Neural crest cell (in vitro differentiated cells): ENCODE measurements at places on chromosomes 2 and 18.

DNA sequence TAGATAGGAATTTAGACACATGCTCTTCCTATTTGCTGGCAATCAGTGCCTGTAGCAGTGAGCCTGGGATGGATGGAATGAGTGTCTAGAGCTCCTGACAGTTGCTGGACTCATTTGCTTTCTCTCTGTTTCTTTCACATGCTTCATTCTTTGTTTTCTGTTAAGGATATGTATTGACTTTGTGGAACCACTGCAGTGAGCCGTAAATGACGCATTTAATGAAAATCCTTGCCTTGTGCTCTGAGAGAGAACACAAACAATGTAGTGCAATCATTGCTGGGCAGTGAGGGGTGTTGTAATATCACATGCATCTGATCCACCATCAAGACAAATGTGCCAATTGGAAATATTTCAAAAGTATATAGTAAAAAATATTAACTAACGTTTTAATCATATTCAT is 25.2 kb upstream of the CDH20 start:
- DNase-seq: no peak
- H3K4me1 ChIP-seq: no peaks in the 10 kb centered on the region

DNA sequence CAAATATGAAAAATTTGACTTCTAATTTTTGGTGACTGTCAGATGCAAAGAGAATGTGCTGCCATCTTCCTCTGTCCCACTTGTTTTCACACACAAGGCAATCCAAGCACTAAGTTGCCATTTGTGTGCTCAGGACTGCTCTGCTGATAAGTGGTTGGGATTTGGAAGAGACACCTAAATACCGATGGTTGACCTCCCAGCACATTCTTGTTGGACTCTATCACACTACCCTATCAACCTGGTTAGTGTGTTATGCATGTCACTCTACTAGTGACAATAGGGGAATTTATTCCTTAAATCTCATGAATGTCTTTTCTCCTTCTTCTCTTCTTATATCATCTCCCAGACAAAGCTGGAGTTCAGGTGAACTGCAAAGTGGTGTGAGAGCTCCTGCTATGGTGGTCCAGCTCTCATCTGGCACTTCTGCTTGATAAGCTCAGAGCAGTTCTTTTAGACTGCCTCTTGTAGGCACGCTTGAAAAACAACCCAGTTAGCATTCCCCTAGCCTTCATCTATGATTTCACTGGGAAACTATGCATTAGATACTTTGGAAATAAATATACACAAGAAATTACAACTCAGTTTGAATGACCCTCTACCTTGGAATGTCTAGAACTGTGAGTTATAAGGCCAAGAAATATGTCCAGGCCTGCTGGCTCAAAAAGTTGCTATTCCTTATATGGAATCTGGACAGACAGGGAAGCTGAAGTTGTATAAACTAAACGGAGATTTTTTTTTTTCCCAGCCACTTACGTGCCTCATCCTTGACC is 404.8 kb downstream of the MEIS1 start:
- DNase-seq: no peak
- H3K4me1 ChIP-seq: no peaks in the 10 kb centered on the region
- H3K27ac ChIP-seq: no peak overlapping the region

DNA sequence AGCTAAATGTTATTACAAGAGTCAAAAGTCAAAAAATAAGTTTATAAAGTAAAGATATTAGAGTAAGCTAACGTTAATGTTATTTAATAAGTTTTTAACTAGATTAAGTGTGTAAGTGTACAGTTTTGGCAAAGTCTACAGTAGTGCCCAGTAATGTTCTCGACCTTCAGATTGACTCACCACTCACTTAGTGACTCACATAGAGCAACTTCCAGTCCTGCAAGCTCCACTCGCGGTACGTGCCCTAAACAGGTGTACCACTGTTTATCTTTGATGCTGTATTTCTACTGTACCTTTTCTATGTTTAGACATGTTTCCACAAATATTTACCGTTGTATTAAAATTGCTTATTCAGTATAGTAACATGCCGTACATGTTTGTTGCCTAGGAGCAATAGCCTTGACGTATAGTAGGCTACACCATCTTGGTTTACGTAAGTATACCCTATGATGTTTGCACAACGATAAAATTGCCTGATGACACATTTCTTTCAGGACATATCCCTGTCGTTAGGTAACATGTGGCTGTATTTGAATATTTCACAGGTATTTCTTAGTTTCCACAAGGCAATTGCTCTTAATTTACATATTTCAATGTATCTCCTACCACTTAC is 1641.9 kb upstream of the PIK3C3 start:
- H3K27me3 ChIP-seq: no peaks in the 10 kb centered on the region
- no peak for DNase-seq
- H3K4me1 ChIP-seq: peaks cover 4% of the 10 kb centered on the region
- no peak overlapping the region for H3K4me3 ChIP-seq
- no peak overlapping the region for H3K27ac ChIP-seq

DNA sequence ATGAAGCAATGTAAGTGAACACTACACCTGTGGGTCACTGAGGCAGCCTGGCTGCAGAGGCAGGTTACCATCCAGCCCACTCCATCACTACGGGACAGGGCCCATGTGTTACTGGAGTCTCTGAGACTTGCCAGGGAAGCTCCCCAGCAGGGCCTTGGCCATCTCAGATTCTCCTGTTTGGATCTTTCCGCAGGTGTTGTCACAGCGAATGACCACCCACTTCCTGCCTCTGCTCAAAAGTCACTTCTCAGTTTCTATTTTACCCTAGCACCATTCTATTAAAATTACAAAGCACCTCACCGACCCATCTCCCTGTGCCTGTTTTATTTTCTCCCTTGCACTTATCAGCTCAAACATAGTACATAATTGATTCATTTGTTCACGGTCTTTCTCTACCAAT is 34.5 kb upstream of the L3MBTL4 start:
- H3K4me3 ChIP-seq: no peak overlapping the region
- no peaks in the 10 kb centered on the region for H3K4me1 ChIP-seq
- no peak overlapping the region for H3K27ac ChIP-seq
- no peaks in the 10 kb centered on the region for H3K36me3 ChIP-seq
- DNase-seq: no peak

GRCh38 chr2:66748939-66749338 is 314.0 kb downstream of the MEIS1 start:
- H3K4me1 ChIP-seq: no peaks in the 10 kb centered on the region
- no peak for DNase-seq
- no peak overlapping the region for H3K27ac ChIP-seq
- no peak overlapping the region for H3K4me3 ChIP-seq

- H3K4me3 ChIP-seq: no peak overlapping the region
- no peak overlapping the region for H3K27ac ChIP-seq
- no peaks in the 10 kb centered on the region for H3K27me3 ChIP-seq
- DNase-seq: no peak
- peaks cover 5% of the 10 kb centered on the region for H3K4me1 ChIP-seq
- no peaks in the 10 kb centered on the region for H3K36me3 ChIP-seq
Observed at GRCh38 chr2:205814039-205814364, 131.7 kb downstream of the NRP2 start.

GRCh38 chr18:79772865-79773696 is 24.7 kb upstream of the KCNG2 start:
- no peak for DNase-seq
- no peak overlapping the region for H3K4me3 ChIP-seq

DNA sequence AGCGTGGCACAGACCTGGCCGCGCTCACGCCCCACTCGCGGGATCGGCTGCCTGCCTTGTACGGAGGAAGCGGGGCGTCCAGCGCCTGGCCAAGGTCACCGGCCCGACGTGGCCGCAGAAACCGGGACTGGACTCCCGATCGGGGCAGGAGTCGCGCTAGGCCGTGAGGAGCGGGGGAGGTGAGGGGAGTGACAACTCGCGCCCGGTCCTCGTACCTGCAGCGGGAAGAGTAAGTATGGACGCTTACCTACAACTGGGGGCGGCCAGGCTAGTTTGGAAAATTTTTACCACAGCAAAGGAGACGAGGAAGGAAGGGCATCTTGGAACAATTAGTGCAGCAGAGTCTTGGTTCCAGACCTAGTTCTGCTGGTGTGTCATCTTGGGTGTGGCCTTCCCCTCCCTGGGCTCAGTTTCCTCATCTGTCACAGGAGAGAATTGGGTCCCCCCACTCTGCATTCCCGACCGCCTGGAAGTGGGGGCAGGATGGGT is 693 bp downstream of the UBE2F start:
- H3K4me3 ChIP-seq: peak overlapping the region; percentile 88
- H3K27me3 ChIP-seq: peaks cover 3% of the 10 kb centered on the region
- peaks cover 26% of the 10 kb centered on the region for H3K4me1 ChIP-seq
- H3K27ac ChIP-seq: peak overlapping the region; percentile 80
- peak; percentile 8 for DNase-seq

- no peak overlapping the region for H3K4me3 ChIP-seq
- H3K4me1 ChIP-seq: peaks cover 4% of the 10 kb centered on the region
- H3K36me3 ChIP-seq: no peaks in the 10 kb centered on the region
- no peak overlapping the region for H3K27ac ChIP-seq
Observed at GRCh38 chr2:56287508-56287907, 103.7 kb downstream of the CCDC85A start.

GRCh38 chr2:215554689-215555498 is 119.0 kb upstream of the FN1 start:
- H3K4me3 ChIP-seq: no peak overlapping the region
- no peaks in the 10 kb centered on the region for H3K36me3 ChIP-seq
- H3K27ac ChIP-seq: no peak overlapping the region
- DNase-seq: no peak

DNA sequence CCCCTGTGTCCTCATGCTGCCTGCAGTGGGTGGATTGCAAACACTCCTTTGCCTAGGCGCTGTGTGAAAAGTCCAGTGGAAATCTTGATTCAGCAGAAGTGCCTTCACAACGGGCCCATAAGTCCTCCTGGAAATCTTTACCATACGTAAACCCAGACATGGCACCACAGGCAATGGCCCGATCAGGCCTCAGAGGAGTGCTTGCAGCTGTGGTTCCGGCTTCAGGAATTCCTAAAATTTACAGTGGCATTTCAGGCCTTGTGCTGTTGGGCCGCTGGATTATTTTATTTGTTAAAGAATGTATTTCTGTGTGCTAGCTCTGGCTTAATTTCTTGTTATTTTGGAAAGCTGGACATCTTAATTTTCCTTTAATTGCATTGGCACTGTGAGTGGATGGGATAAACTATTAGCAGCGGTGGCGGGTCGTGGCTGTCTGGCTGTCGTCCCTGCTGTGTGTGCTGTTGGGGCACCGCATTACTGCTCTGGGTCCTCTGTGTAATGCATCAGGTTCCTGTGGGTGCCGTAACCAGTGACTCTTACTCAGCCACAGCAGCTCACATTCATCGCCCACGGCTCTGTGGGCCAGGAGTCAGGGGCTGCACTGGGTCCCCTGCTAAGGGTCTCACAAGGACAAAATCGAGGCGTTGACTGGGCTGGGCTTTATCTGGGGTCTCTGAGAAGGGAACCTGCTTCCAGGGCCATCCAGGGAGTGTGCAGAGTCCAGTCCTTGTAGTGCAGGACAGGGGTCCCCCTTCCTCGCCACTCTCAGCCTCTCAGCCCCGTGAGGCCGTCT is 73.1 kb downstream of the RTP5 start:
- H3K36me3 ChIP-seq: peaks cover 6% of the 10 kb centered on the region
- peaks cover 24% of the 10 kb centered on the region for H3K27me3 ChIP-seq
- H3K4me3 ChIP-seq: no peak overlapping the region
- H3K4me1 ChIP-seq: peaks cover 14% of the 10 kb centered on the region

DNA sequence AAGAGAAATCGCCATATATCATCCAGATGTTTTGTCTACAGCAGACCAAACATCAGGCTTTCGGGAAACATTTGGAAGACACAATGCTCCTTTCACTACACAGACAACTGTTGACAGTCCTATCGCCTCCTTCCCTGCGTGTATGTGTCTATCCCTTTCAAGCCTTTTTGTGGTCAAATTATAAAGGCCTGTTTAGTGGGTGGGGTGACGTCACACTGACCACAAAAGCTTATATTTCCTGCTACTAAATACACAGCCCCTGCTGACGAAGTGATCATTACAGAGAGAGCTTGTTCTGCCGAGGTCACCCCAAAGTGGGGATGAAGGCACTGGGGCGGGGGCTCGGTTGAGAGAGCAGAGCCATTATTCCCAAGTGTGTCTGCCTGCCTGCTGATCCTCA is 302.7 kb upstream of the TNP1 start:
- DNase-seq: peak; percentile 54
- peak overlapping the region; percentile 98 for H3K27ac ChIP-seq
- peaks cover 55% of the 10 kb centered on the region for H3K4me1 ChIP-seq
- no peaks in the 10 kb centered on the region for H3K27me3 ChIP-seq
- H3K4me3 ChIP-seq: peak overlapping the region; percentile 77

- DNase-seq: no peak
- no peak overlapping the region for H3K4me3 ChIP-seq
- no peaks in the 10 kb centered on the region for H3K36me3 ChIP-seq
- no peaks in the 10 kb centered on the region for H3K27me3 ChIP-seq
Observed at GRCh38 chr18:23912356-23912755, 102.2 kb upstream of the TTC39C start.

DNA sequence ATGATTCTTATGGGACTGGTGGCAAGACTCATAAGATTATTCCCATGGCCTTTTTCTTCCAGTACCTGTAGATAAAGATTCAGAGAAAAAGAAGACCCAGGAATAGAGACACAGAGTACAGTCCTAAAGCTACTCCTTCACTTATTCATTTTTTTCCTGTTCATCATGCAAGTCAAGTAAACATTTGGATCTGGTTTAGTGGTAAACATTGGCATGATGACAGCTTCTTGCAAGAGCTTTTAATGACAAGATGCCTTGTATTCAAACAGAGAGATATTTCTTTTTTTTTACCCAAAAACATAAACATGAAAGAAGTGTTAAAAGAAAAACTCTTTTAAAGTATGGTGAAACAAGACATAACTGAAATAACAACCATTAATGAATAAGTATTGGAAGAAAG is 20.2 kb downstream of the CXCR2 start:
- peaks cover 30% of the 10 kb centered on the region for H3K27me3 ChIP-seq
- no peak for DNase-seq

GRCh38 chr2:219149667-219150066 is 10.9 kb downstream of the NHEJ1 start:
- DNase-seq: no peak
- peaks cover 2% of the 10 kb centered on the region for H3K36me3 ChIP-seq
- no peak overlapping the region for H3K4me3 ChIP-seq
- no peak overlapping the region for H3K27ac ChIP-seq
- H3K4me1 ChIP-seq: no peaks in the 10 kb centered on the region

DNA sequence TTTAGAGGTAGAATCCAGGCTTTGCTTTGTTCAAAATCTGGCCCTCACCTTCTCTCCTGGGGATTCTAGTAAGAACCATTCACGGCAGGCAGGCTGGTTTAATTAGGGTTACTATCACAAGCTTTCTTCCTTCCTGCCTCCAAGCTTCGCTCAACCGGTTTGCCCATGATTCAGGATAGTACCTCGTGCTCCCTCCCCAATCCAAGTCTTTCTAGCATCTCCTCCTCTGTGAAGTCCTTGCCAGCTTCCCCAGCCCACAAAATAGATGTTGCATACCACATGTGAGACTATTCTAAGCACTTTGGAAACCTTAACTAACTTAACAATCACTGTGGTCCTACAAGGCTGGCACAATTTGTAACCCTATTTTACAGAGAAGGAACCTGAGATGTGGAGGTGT is 135.1 kb downstream of the SOCS6 start:
- DNase-seq: no peak
- H3K27ac ChIP-seq: no peak overlapping the region
- no peak overlapping the region for H3K4me3 ChIP-seq
- peaks cover 7% of the 10 kb centered on the region for H3K4me1 ChIP-seq
- no peaks in the 10 kb centered on the region for H3K36me3 ChIP-seq
